Calu3 (cell line): ENCODE measurements at places on chromosomes 1 and 21.

DNA sequence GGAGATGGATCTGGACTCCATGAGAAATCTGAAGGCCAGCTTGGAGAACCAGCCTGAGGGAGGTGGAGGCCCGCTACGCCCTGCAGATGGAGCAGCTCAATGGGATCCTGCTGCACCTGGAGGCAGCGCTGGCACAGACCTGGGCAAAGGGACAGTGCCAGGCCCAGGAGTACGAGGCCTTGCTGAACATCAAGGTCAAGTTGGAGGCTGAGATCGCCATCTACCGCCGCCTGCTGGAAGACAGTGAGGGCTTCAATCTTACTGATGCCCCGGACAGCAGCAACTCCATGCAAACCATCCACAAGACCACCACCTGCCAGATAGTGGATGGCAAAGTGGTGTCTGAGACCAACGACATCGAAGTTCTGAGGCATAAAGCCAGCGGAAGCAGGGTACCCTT lies 601.5 kb upstream of the ZP4 start:
- DNase-seq: no peak

- DNase-seq: no peak
Measured at GRCh38 chr1:27504588-27505419, 14.8 kb upstream of the WASF2 start.

GRCh38 chr1:159211331-159212136 lies 6.9 kb downstream of the ACKR1 start:
- peak; percentile 73 for DNase-seq

DNA sequence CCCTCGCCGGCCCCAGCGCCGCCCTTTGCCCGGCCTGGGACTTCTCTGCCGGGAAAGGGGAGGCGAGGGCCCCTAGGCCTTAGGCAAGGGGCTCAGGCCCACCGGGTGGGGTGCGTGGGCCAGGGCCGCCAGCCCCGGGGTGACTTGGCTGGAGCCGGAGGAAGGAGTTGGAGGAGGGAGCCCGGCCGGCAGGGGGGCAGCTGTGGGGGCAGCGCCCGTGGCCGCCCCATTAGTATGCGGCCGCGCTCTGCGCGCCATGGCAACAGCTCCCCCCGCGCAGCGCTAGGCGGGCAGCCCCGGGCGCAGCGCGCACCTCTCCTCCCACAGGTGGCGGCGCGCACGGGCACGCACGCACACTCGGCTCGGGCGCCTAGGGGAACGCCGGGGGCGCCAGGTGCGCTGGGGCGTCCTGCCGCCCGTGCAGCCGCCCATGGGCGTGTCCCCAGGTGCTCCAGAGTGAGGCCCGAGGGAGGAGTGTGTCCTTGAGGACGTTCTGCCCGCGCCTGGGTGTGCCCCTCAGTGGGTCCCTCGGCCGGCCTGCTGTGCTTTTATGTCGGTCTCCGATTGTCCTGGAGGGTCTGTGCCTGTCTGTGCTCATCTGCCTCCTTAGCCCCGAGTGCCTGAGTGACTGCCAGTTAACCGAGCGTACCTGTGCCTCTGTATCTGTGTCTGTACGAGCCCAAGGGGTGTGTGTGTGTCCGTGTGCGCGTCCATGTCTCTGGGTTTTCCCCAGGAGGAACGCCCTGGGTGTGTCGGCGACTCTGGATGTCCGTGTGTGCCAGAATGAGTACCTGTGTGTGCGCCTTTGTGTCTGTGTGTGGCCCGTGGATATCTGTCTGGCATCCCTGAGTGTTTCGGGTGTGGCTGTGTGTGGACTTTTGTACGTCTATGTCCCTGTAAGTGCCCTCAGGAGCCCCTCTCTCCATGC lies 38.2 kb upstream of the WASF2 start:
- peak; percentile 50 for DNase-seq

DNA sequence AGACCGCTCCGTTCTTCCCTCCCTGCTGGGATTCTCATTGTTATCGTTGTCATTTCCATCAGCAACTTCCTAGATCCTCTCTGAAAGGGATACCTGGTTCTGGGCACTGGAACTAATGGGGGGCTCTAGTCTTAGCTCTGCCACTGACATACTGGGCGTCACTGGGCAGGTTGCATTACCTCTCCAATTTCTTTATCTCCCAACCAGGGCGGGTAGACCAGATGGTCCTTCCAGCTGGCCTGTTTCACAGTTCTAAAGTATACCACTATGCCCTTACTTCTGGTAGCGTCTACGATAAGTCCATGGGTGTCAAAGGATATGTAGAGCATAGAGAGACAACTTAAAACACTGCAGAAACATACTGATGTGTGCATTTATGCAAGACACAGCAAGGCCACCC lies 1.4 kb downstream of the GPR37L1 start:
- DNase-seq: no peak

DNA sequence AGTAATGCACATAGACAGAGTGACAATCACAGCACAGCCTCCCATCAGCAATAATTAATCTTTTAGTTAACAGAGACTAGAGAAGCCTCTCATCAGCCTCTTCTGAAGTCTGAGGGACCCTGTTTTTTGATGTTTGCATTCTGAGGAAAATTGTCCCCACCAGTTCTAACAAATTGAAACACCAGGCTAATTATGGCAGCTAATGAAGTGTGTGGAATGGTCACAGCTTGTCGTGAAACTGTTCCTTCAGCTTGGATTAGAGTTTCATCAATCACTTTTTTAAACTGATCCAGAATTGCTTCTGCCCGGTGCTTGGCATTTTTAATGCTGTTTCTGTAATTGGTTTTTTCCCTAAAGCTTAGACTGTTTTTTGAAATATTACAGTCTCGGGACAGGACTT lies 208.0 kb downstream of the SPATA17 start:
- DNase-seq: no peak

DNA sequence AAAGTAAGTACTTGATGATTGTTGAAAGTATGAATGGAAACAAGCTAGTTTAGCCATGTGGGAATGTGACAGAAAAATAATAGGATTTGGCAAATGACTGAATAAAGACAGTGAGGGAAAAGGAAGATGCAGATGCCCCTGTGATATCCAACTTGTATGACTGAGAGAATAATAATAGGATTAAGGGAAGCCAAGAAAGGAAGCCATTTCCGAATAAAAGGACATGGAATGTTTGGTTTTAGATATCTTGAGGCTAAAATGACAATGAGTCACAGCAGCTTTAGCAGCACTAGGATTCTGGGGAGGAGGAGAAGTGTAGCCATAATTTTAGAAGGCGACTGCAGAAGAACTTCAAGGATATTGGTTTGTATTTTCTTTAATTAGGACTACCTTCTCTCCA lies 109.2 kb downstream of the TTLL7 start:
- no peak for DNase-seq

DNA sequence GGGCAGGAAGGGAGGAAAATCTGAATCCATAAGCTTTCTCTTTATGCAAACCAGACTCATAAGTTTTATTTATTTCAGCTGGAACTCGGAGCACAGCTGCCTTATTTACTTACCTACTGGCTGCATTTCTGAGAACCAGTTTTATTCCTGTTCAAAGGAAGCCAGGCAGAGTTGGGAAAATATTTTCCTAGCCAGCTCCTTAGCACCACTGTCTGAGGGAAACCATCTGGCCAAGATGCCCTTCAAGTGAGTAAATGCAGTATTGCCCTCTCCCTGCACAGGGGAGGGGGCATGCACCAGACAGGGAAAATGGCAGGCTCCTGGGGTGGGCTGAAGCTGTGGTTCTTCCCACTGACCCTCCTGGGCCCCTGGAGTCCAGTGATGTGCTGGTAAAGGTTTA lies 28.9 kb upstream of the FMOD start:
- no peak for DNase-seq

DNA sequence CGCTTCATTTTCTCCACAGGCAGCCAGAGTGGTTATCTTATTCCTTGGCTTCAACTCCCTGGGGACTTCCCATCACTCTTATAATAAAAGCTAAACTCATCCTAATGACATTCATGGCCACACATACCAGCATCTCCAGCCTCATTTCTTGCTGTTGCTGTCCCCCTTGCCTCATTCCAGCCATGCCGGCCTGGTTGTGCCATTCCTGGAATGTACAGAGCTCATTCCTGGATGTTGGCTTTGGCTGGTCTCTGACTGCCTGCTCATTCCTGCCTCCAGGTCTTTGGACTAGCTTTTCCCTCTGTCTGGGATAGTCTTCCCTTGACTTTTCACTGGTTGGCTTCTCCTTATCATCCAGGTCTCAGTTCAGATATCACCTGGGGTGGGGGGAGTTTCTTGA lies 2.4 kb upstream of the PEF1 start:
- DNase-seq: no peak

DNA sequence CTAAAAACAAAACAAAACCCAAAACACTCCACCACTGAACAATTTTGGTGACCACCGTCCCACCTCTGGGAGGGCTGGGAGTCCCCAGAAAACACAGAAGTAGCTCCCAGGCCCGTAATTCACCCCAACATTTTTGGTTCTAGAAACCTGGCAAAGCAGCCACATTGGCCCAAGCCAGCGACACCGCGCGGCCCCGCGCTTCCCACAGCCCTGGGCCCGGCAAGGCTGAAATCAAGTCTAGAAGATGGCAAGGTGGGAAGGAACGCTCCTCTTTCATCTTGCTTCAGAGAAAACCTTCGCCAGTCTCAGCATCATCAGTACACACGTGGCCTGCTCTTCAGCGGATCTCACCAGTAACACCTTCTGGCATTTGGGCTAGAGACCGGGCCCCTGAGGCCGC lies 35.9 kb upstream of the NID1 start:
- DNase-seq: no peak

DNA sequence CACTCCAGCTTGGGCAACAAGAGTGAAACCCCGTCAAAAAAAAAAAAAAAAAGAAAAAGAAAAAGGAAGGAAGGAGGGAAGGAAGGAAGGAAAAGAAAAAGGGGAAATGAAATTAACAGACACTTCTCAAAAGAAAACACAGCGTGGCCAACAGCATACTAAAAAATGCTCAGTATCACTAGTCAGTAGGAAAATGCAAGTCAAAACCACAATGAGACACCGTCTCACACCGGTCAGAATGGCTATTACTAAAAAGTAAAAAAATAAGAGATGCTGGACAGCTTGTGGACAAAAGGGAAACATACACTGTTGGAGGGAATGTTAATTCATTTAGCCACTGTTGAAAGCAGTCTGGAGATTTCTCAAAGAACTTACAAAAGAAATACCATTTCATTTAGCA lies 369.5 kb upstream of the BRINP3 start:
- DNase-seq: no peak

DNA sequence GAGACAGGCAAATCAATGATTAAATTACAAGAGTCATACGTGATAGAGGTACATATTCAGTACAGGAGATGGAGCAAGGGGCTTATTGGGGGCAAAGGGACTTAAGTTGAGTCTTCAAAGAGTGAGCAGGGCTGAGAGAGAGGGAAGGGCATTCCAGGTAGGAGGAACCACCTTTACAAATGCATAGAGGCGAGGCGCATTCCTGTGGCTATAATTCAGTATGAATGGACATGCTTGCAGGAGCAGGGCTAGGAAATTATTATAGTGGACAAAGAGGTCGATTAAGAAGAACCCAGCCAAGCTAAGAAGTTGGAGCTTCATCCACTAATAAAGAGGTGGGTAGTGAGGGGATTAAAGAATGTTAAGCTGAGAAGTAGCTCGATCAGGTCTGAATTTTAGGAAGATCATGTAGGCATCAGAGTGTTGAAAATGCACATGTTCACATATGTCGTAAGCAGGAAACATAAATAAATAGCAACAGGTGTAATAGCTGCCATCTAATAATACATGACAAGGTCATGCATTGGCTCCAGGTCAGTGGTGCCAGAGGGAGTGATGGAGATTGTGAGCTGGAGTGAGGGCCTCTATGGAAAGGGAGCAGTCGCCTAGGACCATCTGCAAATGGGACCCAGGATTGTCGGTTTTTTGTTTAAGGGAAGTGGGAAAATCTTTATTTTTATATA lies 12.0 kb upstream of the HNRNPU start:
- peak; percentile 28 for DNase-seq

GRCh38 chr1:43327549-43328292 lies 9.9 kb upstream of the MPL start:
- DNase-seq: no peak

- no peak for DNase-seq
Measured at GRCh38 chr1:230267338-230268065, 158.6 kb downstream of the PGBD5 start.

GRCh38 chr1:111209622-111210021 lies 9.2 kb upstream of the DENND2D start:
- DNase-seq: no peak

- DNase-seq: peak; percentile 5
Measured at GRCh38 chr21:42574234-42575027, 60.8 kb downstream of the SLC37A1 start.

DNA sequence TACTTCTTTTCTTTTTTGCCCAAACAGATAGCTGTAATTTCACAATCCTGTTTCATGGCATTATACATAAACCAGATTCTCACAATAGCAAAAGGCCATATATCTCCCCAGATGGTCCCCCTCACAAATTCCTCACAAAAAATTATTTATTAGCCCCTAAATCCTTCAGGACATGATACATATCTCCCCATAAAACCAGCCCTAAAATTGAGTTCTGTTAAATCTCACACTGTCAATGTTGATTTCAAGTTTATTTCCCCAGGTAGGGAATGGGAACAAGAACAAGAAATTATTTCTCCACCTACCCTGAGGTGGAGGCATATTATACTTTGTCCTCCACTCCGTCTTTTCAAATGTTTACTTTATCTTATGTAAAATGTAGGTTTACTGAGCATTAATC lies 163.4 kb upstream of the CHRM3 start:
- no peak for DNase-seq

GRCh38 chr1:160169553-160170399 lies 18.4 kb downstream of the ATP1A4 start:
- DNase-seq: no peak

DNA sequence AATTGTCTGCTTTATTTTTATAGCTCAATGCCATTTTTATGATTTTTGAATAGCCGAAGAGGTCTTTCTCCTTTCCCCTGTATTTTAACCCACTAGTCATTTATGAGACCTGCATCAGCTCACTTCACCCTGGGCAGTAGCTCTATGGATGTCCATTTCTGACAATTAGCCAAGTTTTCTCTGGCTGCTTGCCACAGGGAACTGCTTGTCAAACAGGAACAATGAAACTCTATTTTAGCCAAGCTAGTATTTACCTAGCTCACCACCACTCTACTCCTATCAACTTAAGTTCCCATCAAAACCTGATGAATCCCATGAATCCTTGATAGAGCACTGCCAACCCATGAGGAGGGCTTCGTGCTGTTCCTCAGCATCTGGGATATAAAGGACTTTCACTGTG lies 406.7 kb downstream of the RWDD3 start:
- peak; percentile 82 for DNase-seq

DNA sequence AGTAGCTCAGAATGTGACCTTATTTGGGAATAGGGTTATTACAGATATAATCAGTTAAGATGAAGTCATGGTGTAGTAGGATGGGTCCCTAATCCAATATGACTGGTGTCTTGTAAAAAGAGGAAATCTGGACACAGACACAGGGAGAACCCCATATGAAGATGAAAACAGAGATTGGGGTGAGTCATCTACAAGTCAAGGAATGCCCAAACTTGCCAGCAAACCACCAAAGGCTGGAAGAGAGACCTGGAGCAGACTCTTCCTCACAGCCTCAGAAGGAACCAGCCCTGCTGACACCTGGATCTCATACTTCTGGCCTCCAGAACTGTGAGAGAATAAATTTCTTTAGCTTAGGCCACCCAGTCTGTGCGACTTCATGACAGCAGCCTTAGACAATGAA lies 29.9 kb downstream of the KRTAP19-8 start:
- no peak for DNase-seq
